Heart right ventricle (tissue), 16 donors: ENCODE measurements at places on chromosomes 5 and 9. TPM values are rescaled to one million over a fixed set of nuclear protein-coding genes. Genes with fewer than 3 reads are reported as not detected.

The DND1 gene
- 0.29 TPM for total RNA-seq

- DNase-seq, result peak; percentile 12
These were observed 7.5 kb downstream of the SLC6A19 start for GRCh38 chr5:1208743-1209488.

The PCDHB4 gene
- total RNA-seq, result 2.2 TPM

The EXOSC3 gene
- 13.7 TPM for total RNA-seq
